ENCODE measurements at places on chromosomes 5 and 9.

GRCh38 chr9:129451669-129452068, 169.2 kb downstream of the C9orf50 start:
- DNase-seq: no peak

GRCh38 chr9:100927763-100928162, 100.8 kb upstream of the PLPPR1 start:
- DNase-seq: no peak

DNA sequence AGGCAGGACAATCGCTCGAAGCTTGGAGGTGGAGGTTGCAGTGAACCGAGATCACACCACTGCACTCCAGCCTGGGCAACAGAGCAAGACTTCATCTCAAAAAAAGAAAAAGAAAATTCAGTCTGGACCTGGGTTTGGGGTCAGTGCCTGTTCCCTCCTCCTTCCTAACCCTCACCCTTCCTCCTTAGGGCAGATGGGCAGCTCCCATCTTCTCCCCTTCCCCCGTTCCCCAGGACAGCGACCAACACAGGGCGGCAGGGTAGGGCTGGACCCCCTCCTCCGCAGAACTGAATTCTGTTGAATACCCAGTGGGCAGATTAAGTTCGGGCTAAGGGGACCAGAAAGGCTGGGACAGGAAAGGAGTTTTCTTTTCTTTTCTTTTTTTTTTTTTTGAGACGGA, 1.5 kb upstream of the RMND5B start:
- DNase-seq: no peak

GRCh38 chr9:18874069-18874468, 158.9 kb downstream of the SAXO1 start:
- no peak for DNase-seq

- DNase-seq: no peak
Measured at GRCh38 chr5:117118499-117118898, 543.9 kb upstream of the SEMA6A start.

GRCh38 chr5:43207601-43208000, 15.6 kb downstream of the NIM1K start:
- no peak for DNase-seq

GRCh38 chr9:121826711-121827110, 175.3 kb downstream of the DAB2IP start:
- no peak for DNase-seq

GRCh38 chr5:58934629-58935097, 351.8 kb downstream of the RAB3C start:
- DNase-seq: no peak

- DNase-seq: no peak
Measured at GRCh38 chr9:18748251-18748701, 274.3 kb downstream of the ADAMTSL1 start.

GRCh38 chr5:9381464-9381863, 164.4 kb downstream of the SEMA5A start:
- DNase-seq: no peak

DNA sequence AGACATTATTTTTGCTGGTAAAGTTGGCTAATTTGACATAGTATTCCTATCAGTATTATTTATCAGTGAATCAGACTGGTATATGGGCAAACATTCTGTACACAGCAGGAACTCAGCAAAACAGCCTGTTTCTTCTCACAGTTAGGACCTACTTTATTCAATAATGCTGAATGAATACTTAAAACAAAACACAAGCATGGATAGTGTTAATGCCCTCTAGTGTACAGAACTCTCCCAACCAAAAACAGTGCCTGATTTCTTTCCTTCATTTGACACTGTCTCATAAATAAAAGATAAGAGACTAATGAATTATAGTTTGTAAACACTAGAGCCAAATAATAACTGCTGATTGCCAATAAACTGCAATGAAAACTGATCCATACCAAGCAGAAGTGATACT, 1113.3 kb downstream of the PTPRD start:
- no peak for DNase-seq

GRCh38 chr9:130675396-130675795, 11.0 kb downstream of the PRDM12 start:
- DNase-seq: no peak

DNA sequence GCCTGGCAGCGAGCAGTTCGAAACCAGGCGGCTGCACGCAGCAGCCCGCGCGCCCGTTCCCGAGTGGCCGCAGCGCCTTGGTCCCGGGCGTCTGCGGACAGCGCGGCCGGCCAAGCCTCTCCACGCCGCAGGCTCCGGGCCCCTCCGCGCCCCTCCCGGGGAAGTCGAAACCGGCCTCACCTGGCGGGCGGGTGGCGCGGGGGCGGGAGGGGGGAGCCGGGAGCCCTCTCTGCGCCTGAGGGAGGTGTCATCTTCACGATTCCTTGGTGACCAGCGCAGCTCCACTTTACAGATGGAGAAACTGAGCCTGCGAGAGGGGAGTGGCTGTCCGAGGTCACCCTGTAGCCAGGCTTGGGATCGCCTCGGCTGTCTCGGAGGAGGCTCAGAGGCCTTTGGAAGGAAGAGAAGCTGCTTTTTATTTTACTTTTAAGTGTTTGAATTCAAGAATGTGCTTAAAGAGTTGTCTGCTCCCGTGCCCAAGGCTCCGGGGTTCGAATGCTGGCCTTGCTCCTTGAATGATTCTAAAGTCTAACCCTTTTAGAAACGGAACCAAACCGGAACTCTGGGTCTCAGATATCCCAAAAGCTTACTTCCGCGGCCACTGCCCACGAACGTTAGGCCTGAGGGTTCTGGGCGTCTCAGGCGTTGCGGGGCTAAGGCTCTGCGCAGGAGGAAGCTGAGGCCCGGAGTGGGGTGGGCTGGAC, 662 bp downstream of the SUSD3 start:
- DNase-seq: peak; percentile 55

GRCh38 chr5:104361932-104362331, 799.3 kb upstream of the NUDT12 start:
- no peak for DNase-seq

DNA sequence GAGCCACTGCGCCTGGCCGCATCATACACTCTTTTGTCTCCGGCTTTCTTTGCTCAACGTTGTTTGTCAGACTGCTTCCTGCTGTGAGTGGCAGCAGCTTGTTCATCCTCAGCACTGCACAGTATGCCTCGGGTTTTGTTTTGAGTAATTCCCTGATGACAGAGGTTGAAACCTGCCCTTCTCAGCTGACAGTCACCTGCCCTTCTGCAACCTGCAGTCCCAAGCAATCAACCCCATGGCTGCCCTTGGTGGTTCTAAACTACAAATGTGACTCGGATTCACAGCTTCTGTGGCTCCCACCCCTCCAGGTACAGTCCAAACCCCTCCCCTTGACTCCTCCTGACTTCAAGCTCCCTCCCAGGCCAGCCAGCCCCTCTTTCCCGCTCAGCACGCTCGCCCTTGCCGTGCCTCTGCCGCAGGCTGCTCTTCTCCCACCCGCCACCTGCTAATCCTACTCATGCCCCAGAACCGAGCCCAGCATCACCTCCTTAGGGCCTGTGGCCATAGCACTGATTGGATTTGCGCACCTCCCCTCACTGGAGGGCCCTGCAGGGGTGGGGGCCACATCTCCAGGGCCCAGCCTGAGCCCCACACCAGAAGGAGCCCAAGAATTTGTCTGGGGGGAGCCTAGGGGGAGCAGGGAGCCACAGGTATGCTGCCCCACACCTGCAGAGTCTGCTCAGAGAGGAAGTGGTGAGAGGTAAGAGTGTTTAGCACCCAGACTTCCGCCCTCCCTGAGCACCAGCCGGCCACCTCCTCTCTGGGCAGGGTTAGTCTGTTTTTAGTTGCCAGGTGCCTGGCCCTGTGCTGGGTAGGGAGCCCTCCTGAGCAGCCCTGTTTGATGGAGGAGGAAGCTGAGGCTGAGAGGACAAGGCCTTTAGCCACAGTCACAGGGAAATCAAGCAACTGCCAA, 10.1 kb downstream of the EEIG1 start:
- no peak for DNase-seq

- DNase-seq: no peak
Measured at GRCh38 chr9:127896395-127897192, 2.8 kb downstream of the ST6GALNAC6 start.

GRCh38 chr5:133219296-133219695, 167.5 kb downstream of the HSPA4 start:
- no peak for DNase-seq

DNA sequence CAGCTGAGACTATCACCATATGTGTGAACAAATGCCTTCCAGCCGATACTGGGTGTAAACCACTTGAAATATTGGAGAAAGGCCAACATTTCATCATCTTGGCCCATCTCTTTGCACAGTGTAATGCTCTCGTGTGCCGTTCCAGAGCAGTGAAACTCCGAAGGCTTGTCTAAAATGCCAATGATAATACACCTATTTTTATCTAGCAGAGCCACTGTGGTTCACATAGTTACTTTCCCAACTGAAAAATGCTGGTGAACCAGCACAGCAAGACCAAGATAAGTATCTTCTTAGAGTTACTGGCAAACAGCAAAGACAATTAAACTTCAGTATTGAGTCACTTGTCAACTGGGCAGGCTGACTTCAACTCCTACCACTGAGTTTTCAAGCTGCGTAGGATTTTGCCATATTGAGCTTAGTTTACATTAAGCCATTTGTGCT, 379.9 kb upstream of the ACTBL2 start:
- DNase-seq: no peak

DNA sequence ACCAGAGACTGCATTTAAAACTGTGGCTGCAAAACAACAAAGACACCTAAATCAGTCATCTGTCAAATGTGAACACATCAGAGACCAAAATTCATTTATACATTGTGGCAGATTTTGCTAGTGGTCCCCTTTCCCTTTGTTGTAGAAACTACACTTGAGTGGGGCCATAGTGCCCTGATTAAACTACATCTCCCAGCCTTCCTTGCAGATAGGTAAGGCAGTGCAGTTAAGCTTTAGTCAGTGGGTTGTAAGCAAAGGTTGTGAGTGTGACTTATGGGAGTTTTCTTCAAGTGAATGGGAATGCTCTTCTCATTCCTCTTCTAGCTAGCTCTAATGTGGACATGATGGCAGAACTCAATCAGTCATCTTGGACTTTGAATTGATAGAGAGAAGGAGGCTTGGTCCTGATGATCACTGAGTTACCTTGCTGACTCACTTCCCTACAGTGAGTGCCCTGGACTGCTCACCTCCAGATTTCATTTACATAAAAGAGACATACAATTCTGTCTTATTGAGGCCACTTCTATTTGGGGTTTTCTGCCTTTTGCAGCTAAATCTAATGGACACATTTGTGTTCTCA, 35.2 kb upstream of the SPARC start:
- no peak for DNase-seq

DNA sequence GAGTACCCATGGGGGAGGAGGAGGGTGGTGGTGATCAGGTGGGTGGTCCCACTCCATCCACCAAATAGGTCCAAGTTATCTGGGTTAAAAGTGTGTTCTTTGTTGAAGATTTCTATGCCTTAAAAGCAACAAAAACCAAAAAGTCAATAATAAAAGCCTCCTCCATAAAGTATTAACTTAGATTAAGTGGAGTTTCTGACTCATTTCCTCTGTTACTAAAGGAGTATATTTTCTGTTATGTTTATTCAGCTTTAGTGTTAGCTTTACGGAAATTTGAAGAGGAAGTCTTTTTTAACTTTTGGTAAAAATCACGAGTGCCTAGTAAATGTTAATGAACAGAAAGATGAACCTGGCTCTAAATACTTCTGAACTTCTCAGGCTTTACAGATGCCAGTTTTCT, 17.8 kb downstream of the FBXO38 start:
- peak; percentile 48 for DNase-seq

DNA sequence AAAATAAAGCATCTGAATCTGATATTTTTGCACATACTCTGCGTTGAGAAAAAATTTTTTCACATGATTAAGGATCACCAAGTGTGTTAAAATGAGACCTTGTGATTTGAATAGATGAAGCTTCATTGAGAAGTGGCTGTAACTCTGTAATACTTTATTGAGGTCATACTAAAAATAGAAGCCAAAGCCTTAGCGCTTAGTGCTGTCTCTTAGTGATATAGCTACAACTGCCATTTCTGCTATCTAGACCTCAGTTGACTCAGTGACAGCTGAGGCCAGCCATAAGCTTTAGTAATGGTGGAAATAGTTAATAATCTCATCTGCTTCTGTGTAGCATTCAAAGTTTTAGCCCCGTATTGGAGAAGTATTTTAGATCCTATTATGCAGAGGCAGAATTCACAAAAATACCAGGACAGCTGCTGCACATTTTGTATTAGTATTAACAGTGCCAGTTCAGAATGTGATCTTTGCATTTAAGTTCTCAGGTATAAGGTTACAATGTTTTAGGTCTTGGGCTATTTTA, 107.4 kb upstream of the SGCD start:
- no peak for DNase-seq

DNA sequence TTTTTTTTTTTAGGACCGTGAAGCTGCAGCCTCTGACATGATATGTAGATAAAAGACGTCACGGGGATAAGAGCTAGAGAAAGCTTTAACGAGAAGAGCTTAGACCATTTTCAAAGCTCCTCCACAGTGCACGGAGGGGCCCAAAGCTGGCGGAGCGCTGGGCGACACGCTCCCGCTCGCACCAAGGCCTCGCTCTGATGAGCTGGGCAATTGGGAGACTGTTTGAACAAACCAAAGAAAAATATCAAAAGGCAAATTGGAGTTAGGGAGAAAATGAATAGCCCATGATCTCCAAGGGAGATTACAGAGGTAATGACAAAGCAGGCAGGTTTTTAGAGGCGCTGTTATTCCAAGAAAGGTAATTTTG, 179.4 kb downstream of the SREK1 start:
- DNase-seq: no peak

GRCh38 chr9:136107953-136108647, 10.6 kb downstream of the TMEM250 start:
- no peak for DNase-seq

DNA sequence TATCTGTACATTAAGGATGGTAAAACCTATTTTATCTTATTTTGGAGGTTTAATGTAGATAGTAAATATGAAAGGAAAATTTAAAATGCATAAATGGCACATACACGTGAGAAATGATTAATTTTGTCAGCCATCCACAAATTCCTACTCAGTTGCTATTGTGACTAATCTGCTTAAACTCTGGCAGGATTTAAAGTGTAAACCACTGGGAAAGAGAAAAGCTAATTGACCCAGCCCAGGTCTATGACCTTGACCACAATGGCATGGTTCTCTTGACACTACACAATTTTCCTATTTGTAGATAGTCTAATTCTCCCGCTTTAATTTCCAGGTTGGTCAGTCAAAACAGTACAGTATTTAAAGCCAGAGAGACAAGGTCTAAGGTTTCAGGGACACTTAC, 459.0 kb upstream of the KLF4 start:
- no peak for DNase-seq

DNA sequence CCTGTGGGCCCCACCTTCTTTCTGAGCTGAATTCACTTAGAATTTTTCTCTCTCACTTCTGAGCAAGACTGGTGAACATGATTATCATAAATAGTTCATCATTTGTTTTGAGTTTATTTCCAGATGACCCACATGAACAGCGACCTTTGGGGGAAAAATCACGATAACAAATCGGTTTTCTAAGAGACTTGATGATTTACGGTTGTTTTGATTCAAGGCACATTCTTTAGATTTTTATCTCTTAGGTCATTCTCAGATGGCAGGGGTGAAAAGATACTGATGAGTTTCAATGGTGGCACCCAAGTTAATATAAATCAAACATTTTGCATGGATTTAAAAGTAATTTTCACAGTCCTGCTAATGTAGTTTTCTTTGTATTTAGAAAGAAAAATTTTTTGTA, 95.1 kb downstream of the DMXL1 start:
- DNase-seq: no peak

GRCh38 chr9:127308652-127309434, 44.3 kb downstream of the GARNL3 start:
- DNase-seq: peak; percentile 93
